ENCODE measurements at places on chromosomes 6 and 20. TPM values are rescaled to one million over a fixed set of nuclear protein-coding genes. Genes with fewer than 3 reads are reported as not detected.

The CLPSL1 gene
- not detected for total RNA-seq

The MRAP2 gene
- total RNA-seq = 3.1 TPM

The LAMA5 gene
- total RNA-seq = 762 TPM

DNA sequence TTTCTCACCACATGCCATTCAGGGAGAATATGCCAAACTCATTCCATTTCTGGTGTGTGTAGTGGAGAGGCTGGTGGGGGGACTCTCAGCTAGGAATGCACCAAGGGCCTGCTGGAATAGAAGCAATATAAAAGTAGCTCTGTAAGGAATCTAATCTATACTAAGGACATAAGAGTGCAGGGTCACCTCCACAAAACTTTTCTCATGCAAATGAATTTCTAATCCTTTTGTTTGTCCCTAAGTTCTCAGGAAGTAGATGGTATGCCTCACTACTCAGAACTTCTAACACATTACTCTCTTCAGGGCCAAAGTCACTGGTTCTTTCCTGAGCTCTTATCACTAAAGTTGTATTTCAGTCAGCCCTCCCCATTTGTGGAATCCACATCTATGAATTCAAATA is 427.2 kb downstream of the C6orf118 start:
- no peak for DNase-seq

DNA sequence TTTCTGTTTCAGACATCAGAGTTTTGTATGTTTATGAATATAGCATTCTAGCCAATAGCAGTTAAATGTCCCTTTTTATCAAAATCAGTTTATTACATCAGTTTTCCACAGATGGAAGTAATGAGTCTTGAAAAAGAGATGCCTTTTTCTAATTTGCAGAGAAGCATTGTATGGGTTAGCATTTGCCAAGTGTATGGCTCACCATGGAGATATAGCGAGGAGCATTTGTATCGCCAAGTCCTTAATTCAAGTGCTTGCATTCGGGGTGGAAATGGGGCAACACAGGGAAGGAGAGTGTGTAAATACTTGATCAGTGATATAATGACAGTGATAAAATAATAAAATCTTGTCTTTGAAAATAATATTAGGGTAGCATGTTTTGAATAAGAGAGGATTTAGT is 42.9 kb downstream of the TXLNB start:
- DNase-seq = no peak

DNA sequence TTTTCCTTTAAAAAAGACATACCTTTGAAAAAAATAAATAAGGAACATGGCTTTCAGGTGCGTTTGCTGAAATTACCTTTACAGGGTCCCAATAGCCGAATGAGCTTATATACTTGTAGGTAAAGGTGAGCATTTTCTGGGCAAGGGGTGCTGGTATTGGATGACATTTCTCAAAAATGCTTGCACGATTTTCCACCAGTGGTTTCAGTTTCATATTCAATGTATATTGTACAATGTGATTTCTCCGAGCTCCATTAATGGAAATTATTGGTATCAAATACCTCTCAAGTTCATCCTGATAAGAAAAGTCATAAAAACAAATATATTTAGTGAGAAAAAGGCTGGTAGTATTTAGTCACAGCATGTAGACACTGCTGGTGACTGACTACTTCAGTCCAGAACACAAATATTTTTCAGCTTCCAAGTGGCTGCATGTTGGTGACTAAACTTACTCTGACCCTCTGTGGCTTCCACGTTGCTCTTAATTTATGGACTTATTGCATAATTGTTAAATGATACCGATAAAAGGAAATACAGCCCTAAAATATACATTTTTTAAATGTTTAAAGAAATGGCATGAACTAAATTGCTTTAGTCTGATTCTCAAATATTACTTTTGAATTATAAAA is 32.9 kb upstream of the ZBTB24 start:
- no peak for DNase-seq

- DNase-seq = no peak
Observed at GRCh38 chr6:22115559-22115958, 181.3 kb downstream of the PRL start.

DNA sequence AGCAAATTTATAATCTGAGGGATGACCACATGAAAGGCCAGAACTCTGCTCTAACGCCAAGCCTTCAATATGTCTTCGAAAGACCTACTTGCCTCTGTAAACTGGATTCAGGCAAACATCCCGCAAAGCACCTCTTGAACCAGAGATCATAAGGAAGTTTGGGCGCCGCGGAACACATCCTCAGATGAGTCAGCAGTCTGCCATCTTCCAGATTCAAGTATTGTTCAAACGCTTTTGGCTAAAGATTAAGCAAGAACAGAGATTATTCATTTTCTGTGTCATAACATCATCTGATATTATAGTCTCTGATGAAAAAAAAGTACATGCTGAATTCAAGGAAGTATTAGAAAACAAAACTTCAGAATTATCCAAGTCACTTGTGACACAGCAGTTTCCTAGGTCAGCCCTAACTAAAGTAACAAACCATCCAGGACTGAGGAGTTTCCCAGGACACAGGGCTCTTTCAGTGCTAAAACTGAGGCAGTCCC is 20.8 kb downstream of the TBC1D7 start:
- peak; percentile 75 for DNase-seq

GRCh38 chr6:11009353-11009752 is 34.8 kb downstream of the ELOVL2 start:
- no peak for DNase-seq

GRCh38 chr6:74690365-74690764 is 515.5 kb downstream of the COL12A1 start:
- DNase-seq = no peak

DNA sequence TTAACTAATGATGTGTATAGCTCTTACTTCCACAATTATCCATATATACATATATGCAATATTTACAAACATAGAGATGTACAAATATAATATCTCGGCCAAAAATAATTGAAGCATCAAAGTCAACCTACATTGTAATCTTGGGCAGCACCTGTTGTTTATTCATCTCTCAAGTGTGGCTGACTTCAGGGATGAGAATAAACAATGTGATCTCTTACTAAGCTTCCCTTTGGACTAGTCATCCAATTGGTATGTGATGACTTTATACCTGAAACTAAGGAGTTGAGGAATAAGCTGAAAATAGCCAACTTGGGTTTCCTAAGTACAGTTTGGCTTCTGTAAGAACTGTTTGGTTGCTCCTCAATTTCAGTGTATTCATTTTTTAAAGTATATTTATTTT is 256.6 kb downstream of the KHDC1L start:
- no peak for DNase-seq

DNA sequence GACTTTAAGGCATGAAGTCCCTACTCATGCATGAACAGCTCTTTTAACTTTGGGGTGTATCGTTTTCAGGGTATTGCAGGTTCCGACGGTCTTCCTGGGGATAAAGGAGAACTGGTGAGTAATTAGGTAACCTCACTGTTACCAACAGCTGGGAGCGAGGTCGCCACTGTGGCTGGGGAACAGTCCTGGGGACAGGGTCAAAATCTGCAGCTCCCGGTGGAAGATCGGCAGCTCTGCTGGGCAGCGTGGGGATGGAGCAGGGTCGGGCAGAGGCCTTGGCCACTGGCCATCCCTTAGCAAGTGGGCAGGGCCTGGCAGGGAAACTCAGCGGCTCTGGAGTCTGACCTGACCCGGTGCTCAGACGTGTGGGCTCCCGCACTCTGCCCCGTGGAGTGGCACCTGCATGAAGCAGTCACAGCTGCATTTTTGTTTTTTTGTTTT is 16.1 kb downstream of the COL9A3 start:
- peak; percentile 59 for DNase-seq

GRCh38 chr6:158005626-158006180 is 24.0 kb downstream of the SYNJ2 start:
- no peak for DNase-seq

GRCh38 chr6:50791900-50792508 is 26.7 kb upstream of the TFAP2B start:
- no peak for DNase-seq

All from upper lobe of left lung (tissue), 6 donors.